Right forelimb (tissue), 1 donor: ENCODE measurements at places on chromosomes 7 and 10.

GRCh38 chr10:118017071-118017740 lies 29.5 kb downstream of the RAB11FIP2 start:
- DNase-seq, result no peak

DNA sequence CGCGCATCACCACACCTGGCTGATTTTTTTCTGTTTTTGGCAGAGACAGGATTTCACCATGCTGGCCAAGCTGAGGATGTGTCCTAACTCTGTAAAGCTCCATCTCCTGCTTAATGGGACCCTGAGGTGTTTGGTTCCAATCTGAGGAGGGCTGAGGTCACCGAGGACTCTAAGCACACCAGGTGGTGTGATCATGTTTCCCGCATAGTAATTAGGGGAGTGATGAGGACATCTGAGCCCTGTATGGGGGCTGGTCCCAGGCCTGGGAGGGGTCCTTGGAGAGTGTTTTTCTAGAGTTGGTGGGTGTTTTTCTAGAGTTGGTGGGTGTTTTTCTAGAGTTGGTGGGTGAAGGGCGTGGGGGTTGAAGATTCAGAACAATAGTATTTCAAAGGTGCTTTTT lies 3.0 kb upstream of the ABHD11 start:
- no peak for DNase-seq

GRCh38 chr7:45704683-45705016 lies 130.5 kb downstream of the ADCY1 start:
- no peak for DNase-seq

GRCh38 chr10:44071479-44071878 lies 313.4 kb downstream of the CXCL12 start:
- DNase-seq, result no peak

DNA sequence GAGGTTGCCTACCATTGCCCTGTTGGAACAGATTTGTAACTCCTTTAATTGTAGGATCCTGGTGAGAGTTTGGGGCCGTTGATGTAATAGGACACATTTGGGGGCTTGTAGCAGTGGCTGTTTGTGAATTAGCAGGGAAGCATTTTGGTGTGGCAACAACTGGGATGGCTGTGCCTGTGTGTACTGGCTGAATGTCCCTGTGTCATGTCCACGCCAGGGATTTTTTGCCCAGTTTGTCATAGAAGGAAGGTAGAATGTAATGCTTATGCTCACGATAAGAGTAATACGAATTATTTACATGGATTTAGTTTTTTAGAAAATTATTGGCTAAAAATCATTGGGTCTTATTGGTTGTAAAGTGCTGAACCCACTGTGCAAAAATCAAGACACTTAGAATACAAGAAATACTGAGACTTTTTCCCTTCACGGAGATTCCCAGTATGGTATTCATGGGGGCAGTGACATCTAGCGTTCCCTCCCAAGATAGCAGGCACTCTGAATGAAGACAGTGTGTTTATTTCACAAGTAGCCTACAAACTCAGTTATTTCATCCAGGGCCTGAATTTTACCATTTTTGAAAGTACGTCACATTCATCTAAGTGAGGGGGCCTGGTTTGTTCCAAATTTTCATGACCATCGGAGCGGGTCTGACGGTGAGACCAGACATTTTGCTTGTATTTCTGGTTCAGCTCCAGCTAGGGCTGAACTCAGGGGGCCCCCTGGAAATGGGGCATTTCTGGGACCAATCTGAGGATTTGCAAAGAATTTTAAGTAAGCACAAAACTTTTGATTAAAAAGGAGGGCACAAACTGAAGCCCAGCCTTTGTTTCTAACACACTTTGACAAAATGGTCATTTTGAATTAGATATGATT lies 74.7 kb downstream of the CACNB2 start:
- DNase-seq, result peak; percentile 79

DNA sequence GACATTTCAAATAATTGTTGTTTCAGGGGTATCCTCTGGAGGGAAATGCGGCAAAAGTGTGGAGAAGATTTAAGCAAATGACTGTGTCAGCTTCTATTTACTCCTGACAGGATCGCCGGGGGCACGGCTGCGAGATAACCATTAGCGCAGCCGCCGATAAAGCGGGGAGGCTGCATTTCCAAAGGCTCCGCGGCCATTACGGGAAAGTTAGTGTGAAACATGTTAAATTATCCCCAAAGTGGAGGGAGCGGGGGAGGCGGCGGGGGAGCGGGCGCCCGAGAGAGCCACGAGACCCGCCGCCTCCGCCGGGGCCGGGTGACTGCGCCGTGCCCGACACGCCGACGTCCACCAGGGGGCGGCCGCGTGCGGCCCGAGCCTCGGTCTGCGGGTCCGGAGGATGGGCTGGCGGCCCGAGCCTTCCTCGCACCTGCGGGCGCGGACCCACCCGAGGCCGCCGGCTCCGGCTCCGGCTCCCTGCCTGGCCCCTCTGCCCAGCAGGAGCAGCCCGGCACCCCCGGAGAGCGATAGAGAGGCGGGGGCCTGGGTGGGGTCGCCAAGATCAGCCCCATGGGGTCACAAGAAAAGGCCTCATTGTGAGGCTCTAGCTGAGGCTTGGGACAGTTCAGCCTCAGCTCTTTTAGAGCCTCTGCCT lies 74.4 kb upstream of the PAX2 start:
- no peak for DNase-seq

- no peak for DNase-seq
These were observed 44.8 kb downstream of the WNT2 start for GRCh38 chr7:117278040-117278439.
